ENCODE measurements at places on chromosomes 2 and 18. TPM values are rescaled to one million over a fixed set of nuclear protein-coding genes. Genes with fewer than 3 reads are reported as not detected.

The CTNNA2 gene
- total RNA-seq = not detected

The DOK1 gene
- 5.5 TPM for total RNA-seq

The IL1B gene
- total RNA-seq = not detected

The APCDD1 gene
- 1.5 TPM for total RNA-seq

The SCN9A gene
- 14.3 TPM for total RNA-seq

The TBR1 gene
- 0.11 TPM for total RNA-seq

The ASAP2 gene
- 27.8 TPM for total RNA-seq

The PRKAG3 gene
- not detected for total RNA-seq

The TUBA3D gene
- total RNA-seq = not detected

The ZNF804A gene
- total RNA-seq = not detected

The ZAP70 gene
- 0.82 TPM for total RNA-seq

The NPAS2 gene
- total RNA-seq = 3.6 TPM

The MEIS1 gene
- 7.4 TPM for total RNA-seq

The CREG2 gene
- 120 TPM for total RNA-seq

The ALLC gene
- not detected for total RNA-seq

The EMILIN1 gene
- total RNA-seq = 0.30 TPM

The BBS5 gene
- 3.2 TPM for total RNA-seq

The IL1RL1 gene
- not detected for total RNA-seq

The PKDCC gene
- 339 TPM for total RNA-seq

The EIPR1 gene
- 36.9 TPM for total RNA-seq

The CHST9 gene
- total RNA-seq = 26.5 TPM

- H3K27me3 ChIP-seq = no peaks in the 10 kb centered on the region
- no peak overlapping the region for H3K4me3 ChIP-seq
- no peaks in the 10 kb centered on the region for H3K4me1 ChIP-seq
- no peak for DNase-seq
- H3K36me3 ChIP-seq = no peaks in the 10 kb centered on the region
Observed at GRCh38 chr2:223586261-223586660, 15.9 kb downstream of the SCG2 start.

GRCh38 chr2:11870584-11870983 lies 124.2 kb downstream of the LPIN1 start:
- no peak overlapping the region for H3K4me3 ChIP-seq
- H3K36me3 ChIP-seq = no peaks in the 10 kb centered on the region
- H3K27ac ChIP-seq = no peak overlapping the region
- DNase-seq = no peak
- H3K4me1 ChIP-seq = peaks cover 13% of the 10 kb centered on the region
- H3K27me3 ChIP-seq = no peaks in the 10 kb centered on the region

GRCh38 chr2:183998041-183998796 lies 600.1 kb upstream of the ZNF804A start:
- no peak overlapping the region for H3K4me3 ChIP-seq
- no peaks in the 10 kb centered on the region for H3K36me3 ChIP-seq
- no peak overlapping the region for H3K27ac ChIP-seq
- DNase-seq = no peak
- H3K4me1 ChIP-seq = 0 out of 2 replicates have a peak, but pooled peaks cover 4% of the 10 kb centered on the region
- H3K27me3 ChIP-seq = no peaks in the 10 kb centered on the region

- peak; percentile 83 for DNase-seq
- H3K27me3 ChIP-seq = no peaks in the 10 kb centered on the region
- peaks cover 2% of the 10 kb centered on the region for H3K36me3 ChIP-seq
- H3K4me3 ChIP-seq = no peak overlapping the region
- H3K27ac ChIP-seq = peak overlapping the region; percentile 77
Observed at GRCh38 chr2:204900487-204900886, 355.2 kb downstream of the PARD3B start.

- no peak overlapping the region for H3K27ac ChIP-seq
- H3K4me3 ChIP-seq = no peak overlapping the region
- H3K36me3 ChIP-seq = peaks cover 6% of the 10 kb centered on the region
- no peak for DNase-seq
- no peaks in the 10 kb centered on the region for H3K4me1 ChIP-seq
Observed at GRCh38 chr2:96808176-96808837, 7.8 kb upstream of the CNNM3 start.

- H3K27ac ChIP-seq = no peak overlapping the region
- no peak overlapping the region for H3K4me3 ChIP-seq
- no peaks in the 10 kb centered on the region for H3K4me1 ChIP-seq
- DNase-seq = no peak
- H3K27me3 ChIP-seq = no peaks in the 10 kb centered on the region
Observed at GRCh38 chr18:60157810-60158209, 214.8 kb downstream of the MC4R start.

DNA sequence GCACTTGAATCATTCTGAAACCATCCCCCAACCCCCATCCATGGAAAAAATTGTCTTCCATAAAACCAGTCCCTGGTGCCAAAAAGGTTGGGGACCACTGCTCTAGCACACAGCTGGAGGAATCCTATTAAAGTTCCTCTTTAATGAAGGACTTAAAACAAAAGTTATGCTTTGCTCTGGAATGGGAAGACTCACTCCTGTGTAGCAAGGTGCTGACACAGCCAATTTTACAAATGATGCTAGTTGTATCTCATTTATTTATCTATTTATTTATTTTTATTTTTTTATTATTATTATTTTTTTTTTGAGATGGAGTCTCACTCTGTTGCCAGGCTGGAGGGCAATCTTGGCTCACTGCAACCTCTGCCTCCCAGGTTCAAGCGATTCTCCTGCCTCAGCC lies 58.9 kb upstream of the NDUFV2 start:
- H3K4me1 ChIP-seq = peaks cover 19% of the 10 kb centered on the region
- no peaks in the 10 kb centered on the region for H3K27me3 ChIP-seq
- no peak overlapping the region for H3K27ac ChIP-seq
- no peak overlapping the region for H3K4me3 ChIP-seq

GRCh38 chr18:75321431-75321830 lies 106.1 kb downstream of the SMIM21 start:
- DNase-seq = no peak
- H3K27ac ChIP-seq = no peak overlapping the region
- no peak overlapping the region for H3K4me3 ChIP-seq
- no peaks in the 10 kb centered on the region for H3K27me3 ChIP-seq
- no peaks in the 10 kb centered on the region for H3K4me1 ChIP-seq

DNA sequence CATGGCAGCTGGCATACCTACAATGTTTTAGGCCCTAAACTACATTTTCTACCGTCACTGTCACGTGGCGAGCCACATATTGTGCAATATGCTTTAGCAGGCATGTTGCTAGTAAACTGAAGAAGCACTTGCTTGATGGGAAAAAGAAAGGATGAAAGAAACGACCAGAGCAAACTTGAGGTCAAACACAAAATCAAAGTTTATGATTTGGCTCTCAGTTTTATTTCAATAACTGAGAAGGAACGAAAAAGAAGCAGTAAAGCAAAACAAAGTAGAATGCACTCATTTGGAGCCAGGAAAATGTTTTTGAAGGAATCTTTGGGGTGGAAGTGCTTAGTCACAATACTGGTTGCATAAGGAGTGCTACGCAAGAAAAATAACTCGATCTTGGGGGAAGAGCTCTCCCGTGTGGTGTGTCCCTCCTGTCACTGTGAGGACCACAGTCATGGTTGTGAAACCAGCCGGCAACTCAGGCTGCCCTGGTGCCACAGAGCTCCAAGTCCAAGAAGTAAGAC lies 349.8 kb downstream of the RBM43 start:
- no peaks in the 10 kb centered on the region for H3K36me3 ChIP-seq
- no peak overlapping the region for H3K27ac ChIP-seq
- H3K27me3 ChIP-seq = no peaks in the 10 kb centered on the region
- no peak overlapping the region for H3K4me3 ChIP-seq
- DNase-seq = peak; percentile 35

DNA sequence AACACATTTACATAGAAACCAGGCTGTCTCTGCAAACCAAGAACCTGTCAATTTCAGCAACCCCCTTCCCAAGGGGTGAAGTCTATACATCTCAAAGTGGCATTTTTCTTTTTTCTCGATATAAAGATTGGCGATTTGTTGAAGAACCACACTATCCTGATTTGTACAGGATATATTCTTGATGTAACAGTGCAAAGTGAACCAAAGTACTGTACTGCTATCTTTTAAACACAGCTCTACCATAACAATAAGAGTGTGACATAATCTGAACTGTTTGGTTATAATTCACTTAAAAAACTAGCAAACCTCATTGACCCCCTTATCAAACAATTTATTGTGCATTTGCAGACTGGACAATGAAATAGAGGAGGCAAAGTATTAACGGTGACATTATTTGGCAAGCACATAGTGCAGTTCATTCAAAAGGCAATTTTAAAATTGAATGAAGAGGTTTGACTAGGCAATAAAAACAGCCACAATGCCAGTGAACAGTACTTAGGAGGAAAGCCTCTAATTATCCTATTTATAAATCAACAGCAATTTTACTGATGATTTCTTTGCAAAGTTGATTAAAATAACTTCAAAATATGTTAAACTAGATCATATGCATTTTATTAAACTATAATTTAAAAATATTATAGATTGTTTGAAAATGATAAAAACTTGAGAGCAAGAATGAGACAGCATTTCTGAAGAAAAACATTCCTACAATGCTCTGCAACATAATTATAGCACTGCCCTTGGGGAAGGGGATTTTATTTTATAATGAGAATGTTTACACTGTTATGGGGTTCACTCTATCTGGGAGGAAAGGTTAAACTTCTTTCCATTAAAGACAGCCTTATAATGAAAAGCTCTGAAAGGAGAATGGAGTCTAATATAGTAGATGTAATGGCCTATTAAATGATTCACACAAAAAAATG lies 440.9 kb downstream of the ZEB2 start:
- H3K4me3 ChIP-seq = no peak overlapping the region
- DNase-seq = no peak
- H3K4me1 ChIP-seq = no peaks in the 10 kb centered on the region
- no peaks in the 10 kb centered on the region for H3K27me3 ChIP-seq
- H3K36me3 ChIP-seq = no peaks in the 10 kb centered on the region

GRCh38 chr2:152445791-152446201 lies 110.8 kb downstream of the FMNL2 start:
- H3K27ac ChIP-seq = no peak overlapping the region
- H3K4me1 ChIP-seq = no peaks in the 10 kb centered on the region
- no peak for DNase-seq
- H3K27me3 ChIP-seq = no peaks in the 10 kb centered on the region
- no peak overlapping the region for H3K4me3 ChIP-seq

DNA sequence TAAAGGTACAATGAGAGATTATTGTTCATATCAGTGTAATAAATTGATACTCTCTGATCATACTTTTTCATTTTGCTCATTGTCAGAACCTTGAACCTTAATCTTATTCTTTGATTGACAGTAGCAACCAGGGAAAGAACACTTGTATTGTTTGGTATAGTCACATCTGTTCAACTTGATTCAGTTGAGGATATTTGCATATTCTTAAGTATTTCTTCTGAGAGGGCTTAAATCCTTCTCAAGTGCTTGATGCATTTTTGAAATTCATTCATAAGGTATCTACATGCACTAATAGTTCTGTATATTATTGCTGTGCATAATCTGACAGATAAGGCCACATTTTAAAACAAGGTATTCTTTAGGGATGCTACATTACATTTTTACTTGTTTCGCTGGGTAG lies 118.9 kb downstream of the EHBP1 start:
- peaks cover 40% of the 10 kb centered on the region for H3K4me1 ChIP-seq
- H3K27me3 ChIP-seq = no peaks in the 10 kb centered on the region
- H3K36me3 ChIP-seq = peaks cover 4% of the 10 kb centered on the region
- H3K4me3 ChIP-seq = no peak overlapping the region
- H3K27ac ChIP-seq = no peak overlapping the region

- H3K4me1 ChIP-seq = peaks cover 28% of the 10 kb centered on the region
- no peak overlapping the region for H3K27ac ChIP-seq
- no peak for DNase-seq
- no peak overlapping the region for H3K4me3 ChIP-seq
- H3K36me3 ChIP-seq = no peaks in the 10 kb centered on the region
Observed at GRCh38 chr2:159612255-159612901, 4.0 kb downstream of the BAZ2B start.

GRCh38 chr2:221107424-221107823 lies 464.7 kb downstream of the EPHA4 start:
- H3K27ac ChIP-seq = no peak overlapping the region
- DNase-seq = no peak
- no peaks in the 10 kb centered on the region for H3K36me3 ChIP-seq
- no peaks in the 10 kb centered on the region for H3K27me3 ChIP-seq
- H3K4me1 ChIP-seq = no peaks in the 10 kb centered on the region

- no peak overlapping the region for H3K27ac ChIP-seq
- H3K27me3 ChIP-seq = no peaks in the 10 kb centered on the region
- no peak for DNase-seq
- no peak overlapping the region for H3K4me3 ChIP-seq
- no peaks in the 10 kb centered on the region for H3K4me1 ChIP-seq
Observed at GRCh38 chr2:59277671-59278070, 1036.5 kb upstream of the FANCL start.

DNA sequence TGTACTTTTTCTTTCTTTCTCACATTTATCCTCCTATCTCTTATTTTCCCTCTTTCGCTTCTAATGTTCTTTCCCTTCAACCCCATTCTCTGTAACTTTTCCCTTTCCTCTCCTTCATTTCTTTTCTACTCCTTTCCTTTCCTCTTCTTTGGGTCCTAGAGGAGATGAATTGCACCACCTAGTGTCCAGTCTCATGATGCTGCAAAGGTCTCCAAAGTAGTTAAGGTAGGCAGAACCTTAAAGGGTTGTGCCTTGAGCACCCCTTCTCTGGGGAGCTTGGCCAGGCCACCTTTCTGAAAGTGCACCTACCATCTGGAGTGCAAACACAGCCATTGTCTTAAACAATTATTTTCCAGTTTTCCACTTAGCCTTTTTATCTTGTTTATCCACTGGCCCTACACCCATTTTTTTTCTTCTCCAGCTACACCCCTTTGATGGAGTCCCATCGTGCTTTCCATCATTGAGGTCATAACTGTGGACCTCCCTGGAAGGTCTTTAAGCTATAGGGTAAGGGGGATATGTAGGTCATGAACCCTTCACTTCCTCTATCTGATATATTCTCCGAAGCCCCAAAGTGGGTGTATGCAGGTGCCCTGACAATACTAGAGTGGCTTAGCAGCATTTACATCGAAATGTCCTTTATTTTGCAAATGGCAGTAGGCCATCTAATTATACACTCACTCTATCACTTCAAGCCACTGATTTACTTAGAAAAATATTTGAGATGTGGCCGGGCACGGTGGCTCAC lies 155.9 kb downstream of the ESCO1 start:
- H3K4me3 ChIP-seq = no peak overlapping the region
- H3K36me3 ChIP-seq = peaks cover 2% of the 10 kb centered on the region
- peak overlapping the region; percentile 2 for H3K27ac ChIP-seq
- H3K4me1 ChIP-seq = peaks cover 18% of the 10 kb centered on the region
- peak; percentile 50 for DNase-seq

GRCh38 chr18:27728659-27729058 lies 448.3 kb downstream of the CDH2 start:
- H3K27me3 ChIP-seq = no peaks in the 10 kb centered on the region
- no peak overlapping the region for H3K4me3 ChIP-seq
- H3K4me1 ChIP-seq = no peaks in the 10 kb centered on the region
- no peak overlapping the region for H3K27ac ChIP-seq
- no peak for DNase-seq

DNA sequence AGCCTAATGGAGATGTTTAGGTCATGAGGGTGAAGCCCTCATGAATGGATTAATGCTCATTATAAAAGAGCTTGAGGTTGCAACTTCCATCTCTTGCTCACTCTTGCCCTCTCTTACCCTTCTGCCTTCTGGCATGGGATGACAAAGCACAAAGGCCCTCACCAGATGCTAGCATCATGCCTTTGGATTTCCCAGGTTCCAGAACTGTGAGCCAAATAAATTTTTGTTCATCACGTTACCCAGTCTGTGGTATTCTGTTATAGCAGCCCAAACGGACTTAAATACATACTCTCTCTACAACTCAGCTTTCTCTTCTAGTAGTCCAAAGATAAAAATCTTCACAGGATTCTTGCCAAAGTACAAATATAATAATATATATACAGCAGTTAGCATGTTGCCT lies 75.8 kb downstream of the LNPK start:
- no peaks in the 10 kb centered on the region for H3K4me1 ChIP-seq
- no peaks in the 10 kb centered on the region for H3K27me3 ChIP-seq

Data from Caco-2 (cell line).